Mammary epithelial cell (primary cell): ENCODE measurements at places on chromosomes 12 and 14. TPM values are rescaled to one million over a fixed set of nuclear protein-coding genes. Genes with fewer than 3 reads are reported as not detected.

EID3 gene
- total RNA-seq = 5.8 and 6.3 TPM in 2 replicates

ALG10 gene
- 18.7 TPM for total RNA-seq

SVOP gene
- under 0.01 TPM for total RNA-seq

PLEKHG7 gene
- not detected for total RNA-seq

LRP1 gene
- total RNA-seq = 31.8 and 33.2 TPM in 2 replicates

SMIM41 gene
- 0.17 TPM for total RNA-seq

TAS2R8 gene
- total RNA-seq = not detected in 2 replicates

MANSC4 gene
- not detected for total RNA-seq

CLEC1A gene
- not detected in 2 replicates for total RNA-seq

PTCSC3 gene
- total RNA-seq = not detected in 2 replicates

GAPDH gene
- 13,434 TPM for total RNA-seq

DNA sequence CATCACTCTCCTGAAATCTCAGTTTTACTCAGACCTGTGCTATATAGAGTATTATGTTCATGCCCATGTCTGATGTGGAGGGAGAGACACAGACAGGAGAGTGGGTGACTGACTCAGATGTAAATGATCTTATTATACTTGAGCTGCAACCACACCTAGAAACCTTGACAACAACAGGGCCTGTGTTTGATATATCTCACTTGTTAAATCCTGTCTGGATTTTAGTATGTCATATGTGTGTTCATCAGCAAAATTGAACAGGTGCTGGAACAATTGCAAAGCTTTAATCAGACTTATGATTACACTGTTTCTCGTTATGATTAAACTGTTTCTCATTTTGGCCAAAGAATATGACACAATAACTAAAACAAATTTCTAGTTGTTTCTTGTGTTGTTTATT is 37.7 kb downstream of the DIP2B start:
- DNase-seq = peak; percentile 99

- DNase-seq = no peak
Measured at GRCh38 chr14:81529391-81529790, 4.3 kb downstream of the SEL1L start.

DNA sequence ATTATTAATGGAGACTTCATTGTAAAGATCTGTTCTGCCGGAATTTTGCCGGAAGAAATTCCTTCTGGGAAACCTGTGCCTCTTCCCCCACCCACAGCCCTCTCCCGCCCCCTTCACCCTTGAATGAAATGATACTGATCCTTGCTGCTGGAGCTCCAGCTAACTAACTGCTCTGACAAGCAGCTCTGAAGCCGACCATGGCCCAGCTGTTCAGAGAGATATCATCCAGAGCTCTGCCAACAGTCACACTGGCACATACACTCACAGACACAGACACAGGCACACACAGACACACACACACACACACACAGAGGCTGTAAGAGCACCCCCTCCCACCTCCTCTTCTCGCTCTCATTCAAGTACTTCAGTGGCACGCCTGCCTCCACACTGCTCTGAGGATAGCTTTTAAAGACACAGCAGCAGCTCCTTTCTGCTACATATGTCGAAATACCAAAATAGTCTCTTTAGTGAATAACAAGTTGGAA is 88.6 kb downstream of the R3HDM2 start:
- DNase-seq = no peak

- no peak for DNase-seq
Measured at GRCh38 chr12:47814539-47815170, 5.0 kb downstream of the HDAC7 start.

GRCh38 chr14:21780429-21781084 is 106.9 kb upstream of the OR4E1 start:
- no peak for DNase-seq

- DNase-seq = no peak
Measured at GRCh38 chr12:68453876-68454275, 121.7 kb upstream of the MDM1 start.

DNA sequence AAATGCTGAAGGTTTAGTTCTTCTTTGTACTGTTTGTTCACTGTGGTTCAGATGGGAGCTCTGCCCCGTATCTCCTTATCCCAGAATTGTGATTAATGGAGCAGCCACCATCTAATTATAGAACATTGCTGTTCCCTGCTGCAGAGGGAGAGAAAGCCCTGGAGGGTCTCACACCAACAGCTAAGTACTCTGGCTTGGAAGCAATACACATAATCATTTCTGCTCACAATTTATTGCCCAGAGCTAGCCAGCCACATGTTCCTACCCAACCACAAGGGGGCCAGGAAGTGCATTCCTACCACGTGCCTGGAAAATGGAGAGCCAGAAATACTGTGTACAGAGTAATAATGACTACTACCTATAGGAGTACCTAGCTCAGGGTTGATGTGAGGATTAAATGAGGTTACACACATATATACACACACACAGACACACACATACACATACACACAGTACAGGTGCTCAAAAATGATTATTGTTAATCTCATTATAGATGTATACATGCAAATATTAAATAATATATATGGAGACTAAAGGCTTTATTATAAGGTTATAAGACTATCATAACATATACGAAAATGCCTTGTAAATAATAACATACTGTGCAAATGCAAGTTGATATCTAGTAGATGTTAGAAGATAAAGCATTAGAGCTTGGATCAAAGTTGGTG is 22.3 kb downstream of the MSRB3 start:
- DNase-seq = peak; percentile 16

- DNase-seq = peak; percentile 21
Measured at GRCh38 chr14:32588448-32589320, 259.6 kb downstream of the AKAP6 start.

DNA sequence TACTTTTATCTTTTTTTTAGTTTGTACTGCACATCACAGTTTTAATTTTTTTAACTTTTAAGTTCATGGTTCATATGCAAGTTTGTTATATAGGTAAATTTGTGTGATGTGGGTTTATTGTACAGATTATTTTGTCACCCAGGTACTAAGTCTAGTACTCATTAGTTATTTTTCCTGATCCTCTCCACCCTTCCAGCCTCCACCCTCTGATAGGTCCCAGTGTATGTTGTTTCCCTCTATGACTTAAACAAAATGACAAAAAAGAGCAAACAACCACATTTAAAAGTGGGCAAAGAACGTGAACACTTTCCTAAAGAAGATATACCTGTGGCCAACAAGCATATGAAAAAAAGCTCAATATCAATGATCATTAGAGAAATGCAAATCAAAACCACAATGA is 63.7 kb downstream of the GARIN6 start:
- DNase-seq = no peak

DNA sequence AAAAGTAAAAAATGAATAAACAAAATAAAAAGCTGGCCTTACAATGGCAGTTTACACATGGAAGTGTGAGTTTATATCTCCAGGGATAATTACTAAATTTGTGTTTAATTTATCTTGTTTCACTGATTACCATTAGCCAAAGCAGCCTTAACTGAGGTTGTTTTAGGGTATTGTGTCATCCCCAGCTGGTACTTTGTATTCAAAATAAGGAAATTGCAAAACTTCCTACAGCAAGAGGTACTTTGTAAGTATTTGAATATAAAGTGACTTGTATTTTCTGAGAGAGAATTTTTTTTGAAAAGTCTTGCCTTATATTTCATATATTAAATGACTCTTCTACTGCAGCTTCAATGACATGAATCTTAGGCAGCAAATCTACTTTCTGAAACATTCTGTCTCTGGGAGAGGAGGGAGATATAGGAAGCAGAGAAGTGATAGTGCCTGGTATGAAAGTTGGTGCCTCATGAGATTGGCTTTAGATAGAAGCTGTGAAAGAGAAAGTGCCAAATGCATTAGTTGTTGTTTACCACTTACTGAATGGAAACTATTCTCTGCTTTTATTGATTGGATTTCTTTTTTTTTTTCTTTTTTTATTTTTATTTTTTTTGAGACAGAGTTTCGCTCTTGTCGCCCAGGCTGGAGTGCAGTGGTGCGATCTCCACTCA is 6.7 kb downstream of the FNTB start:
- no peak for DNase-seq

DNA sequence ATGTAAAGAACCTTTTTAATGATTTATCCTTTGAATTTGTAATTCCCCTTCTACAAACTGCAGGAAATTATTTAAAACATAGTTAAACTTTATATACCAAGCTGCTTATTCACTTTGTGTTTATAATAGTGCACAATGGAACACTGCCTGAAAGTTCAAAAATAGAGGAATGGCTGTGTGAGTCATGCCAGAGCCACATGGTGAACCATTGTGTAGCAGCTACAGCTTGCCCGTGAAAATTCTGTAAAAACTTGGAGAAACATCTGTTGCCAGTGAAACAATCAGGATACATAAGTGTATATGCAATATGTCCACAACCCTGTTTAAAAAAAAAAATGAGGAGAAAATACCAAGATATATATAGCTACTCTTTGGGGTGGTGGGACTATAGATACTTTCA is 59.5 kb downstream of the VEZT start:
- peak; percentile 14 for DNase-seq

GRCh38 chr12:16310934-16311333 is 33.4 kb upstream of the SLC15A5 start:
- no peak for DNase-seq

- DNase-seq = peak; percentile 86
Measured at GRCh38 chr14:75561013-75561432, 17.4 kb upstream of the FLVCR2 start.

- DNase-seq = no peak
Measured at GRCh38 chr12:23813206-23813605, 136.3 kb downstream of the SOX5 start.

- DNase-seq = no peak
Measured at GRCh38 chr14:53354336-53354735, 201.2 kb upstream of the DDHD1 start.

GRCh38 chr14:92677087-92677668 is 71.2 kb downstream of the LGMN start:
- DNase-seq = no peak

GRCh38 chr14:73223049-73223448 is 14.3 kb upstream of the PAPLN start:
- DNase-seq = no peak

DNA sequence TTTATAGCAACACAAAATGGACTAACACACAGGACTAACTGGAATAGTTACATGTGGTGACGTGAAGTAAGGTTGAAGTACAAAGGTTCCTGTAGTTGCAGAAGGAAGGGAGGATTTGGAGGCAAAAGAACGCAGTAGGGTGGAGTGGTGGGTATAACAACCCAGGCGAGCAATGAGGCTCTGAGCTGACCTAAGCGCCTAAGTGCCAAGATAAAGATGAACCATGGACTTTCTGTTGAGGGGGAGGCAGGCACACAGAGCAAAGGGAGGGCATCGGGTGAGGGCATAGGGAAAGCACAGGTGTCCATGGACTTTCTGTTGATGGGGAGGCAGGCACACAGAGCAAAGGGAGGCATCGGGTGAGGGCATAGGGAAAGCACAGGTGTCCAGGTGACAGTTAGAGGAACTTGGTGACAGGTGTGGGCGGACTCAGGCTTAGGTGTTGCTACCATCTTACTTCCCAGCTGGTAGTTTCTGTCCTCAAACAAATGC is 15.2 kb downstream of the SCNN1A start:
- no peak for DNase-seq

GRCh38 chr12:3015356-3015755 is 56.2 kb downstream of the TEAD4 start:
- DNase-seq = no peak

DNA sequence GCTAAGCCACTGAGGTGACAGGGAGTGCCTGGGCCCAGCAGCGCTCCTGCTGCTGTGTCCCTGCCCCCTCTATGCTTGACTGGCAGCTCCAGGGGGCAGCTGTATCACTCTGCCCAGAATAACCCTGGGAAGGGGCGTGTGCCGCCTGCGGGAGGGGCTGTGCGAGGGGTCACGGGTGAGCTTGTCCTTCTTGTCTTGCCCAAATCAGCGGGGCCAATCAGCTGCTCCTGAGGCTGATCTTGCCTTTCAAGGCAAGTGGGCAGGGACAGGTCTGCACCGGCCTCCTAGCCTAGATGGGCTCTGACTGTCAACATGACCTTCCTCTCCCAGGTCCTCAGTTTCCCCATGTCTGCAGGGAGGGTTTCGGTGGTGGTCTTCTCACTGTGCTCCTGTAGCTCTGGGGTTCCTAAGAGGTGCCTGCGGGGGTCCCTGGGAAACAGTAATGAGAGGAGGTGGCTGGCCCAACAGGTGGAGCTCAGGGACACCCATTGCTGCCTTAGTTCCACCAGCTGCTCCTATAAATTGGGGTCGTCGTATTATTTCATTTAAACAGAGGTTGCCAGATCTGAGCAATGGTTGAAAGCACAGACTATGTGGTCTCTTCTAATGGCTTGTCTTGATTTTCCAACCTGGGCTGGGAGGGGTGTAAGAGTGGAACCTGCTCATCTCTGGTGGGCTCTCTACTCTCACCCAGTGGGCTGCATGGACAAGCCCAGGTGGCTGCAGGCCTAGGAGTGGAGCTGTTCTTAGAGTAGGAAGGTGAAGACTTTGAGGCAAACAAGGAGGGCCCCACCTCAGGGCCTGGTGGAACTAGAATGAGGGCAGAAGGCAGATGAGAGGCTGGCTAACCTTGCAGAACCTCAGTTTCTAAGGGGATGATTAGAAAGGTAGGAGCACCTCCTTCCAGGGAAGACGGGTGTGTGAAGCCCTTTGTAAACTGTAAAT is 11.7 kb downstream of the RTL1 start:
- DNase-seq = no peak

- DNase-seq = peak; percentile 70
Measured at GRCh38 chr14:35332517-35333263, 40.5 kb downstream of the PSMA6 start.

DNA sequence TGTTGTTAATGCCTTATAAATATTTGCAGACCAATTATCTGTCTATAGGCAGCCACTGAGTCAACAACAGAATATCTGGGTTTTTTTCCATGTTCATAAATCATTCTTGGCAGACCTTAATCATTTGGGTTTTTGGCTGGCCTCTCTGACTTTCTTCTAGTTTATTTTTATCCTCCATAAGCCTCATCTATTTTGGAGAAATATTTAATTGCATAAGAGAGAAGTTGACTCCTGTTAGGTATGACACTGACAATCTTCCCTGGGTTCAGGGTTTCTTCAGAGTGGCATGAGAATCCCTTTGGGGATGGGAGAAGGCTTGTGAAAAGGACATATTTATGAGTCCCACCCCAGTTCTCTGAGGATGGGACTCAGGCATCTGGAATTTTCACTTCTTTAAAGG is 299.8 kb downstream of the NRXN3 start:
- no peak for DNase-seq
